ENCODE measurements at places on chromosomes 16 and 17. TPM values are rescaled to one million over a fixed set of nuclear protein-coding genes. Genes with fewer than 3 reads are reported as not detected.

The TRIM25 gene
- total RNA-seq, result 19.6 TPM

DNA sequence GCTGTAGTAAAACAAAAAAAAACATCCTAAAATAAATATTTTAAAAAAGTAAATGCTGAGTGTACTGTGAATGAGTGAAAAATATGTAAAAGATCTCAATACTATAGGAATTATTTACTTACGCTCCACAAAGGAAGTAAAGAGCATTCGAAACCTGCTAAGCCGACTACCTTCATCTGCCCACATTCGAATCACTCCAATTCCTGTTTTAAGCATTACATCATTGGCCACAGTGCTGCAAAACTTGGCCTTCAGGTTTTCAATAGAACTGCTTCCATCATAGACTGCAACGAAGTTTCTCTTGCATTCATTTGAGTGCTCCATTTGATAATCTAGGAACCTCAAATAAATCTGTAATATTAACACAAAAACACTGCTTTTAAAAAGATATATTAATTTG, 34.4 kb downstream of the NETO2 start:
- DNase-seq, result no peak

The HYDIN gene
- not detected for total RNA-seq

The PRAC2 gene
- total RNA-seq, result not detected

DNA sequence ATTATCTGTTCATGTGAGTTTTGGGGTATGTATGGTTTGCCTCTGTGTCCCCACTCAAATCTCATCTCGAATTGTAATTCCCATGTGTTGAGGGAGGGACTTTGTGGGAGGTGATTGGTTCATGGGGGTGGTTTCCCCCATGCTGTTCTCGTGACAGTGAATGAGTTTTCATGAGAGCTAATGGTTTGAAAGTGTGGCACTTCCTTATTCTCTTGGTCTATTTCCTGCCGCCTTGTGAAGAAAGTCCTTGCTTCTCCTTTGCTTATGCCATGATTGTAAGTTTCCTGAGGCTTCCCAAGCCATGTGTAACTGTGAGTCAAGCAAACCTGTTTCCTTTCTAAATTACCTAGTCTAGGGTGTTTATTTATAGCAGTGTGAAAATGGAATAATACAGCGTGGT, 128.1 kb upstream of the HS3ST4 start:
- no peak for DNase-seq

The CCL3 gene
- not detected for total RNA-seq

The FAM234A gene
- 122 TPM for total RNA-seq

- DNase-seq, result no peak
These were observed 40.9 kb downstream of the CBFA2T3 start for GRCh38 chr16:88936008-88936555.

- no peak for DNase-seq
These were observed 499.9 kb upstream of the ZFHX3 start for GRCh38 chr16:73547552-73548403.

DNA sequence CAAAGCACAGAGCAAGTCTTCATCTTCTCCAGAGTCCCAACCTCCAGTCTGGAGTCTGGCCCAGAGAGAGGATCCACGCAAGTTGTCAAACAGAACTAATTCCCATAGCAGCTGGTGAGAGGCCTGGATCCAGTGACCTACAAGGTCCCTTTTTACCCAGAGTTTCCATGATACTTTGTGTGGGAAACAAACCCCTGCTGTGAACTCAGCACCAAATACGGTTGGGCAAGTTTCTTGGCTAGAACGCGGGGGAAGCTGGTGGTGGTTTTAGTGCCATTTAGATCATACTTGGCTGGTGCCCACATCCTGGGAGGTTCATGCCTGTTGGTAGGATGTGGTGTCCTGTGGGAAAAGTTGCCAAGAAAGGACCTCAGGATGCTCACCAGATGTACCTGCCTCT, 18.1 kb downstream of the TMC7 start:
- DNase-seq, result no peak

The ESRP2 gene
- total RNA-seq, result not detected

- DNase-seq, result no peak
These were observed 4.2 kb downstream of the DUSP3 start for GRCh38 chr17:43774304-43775250.

DNA sequence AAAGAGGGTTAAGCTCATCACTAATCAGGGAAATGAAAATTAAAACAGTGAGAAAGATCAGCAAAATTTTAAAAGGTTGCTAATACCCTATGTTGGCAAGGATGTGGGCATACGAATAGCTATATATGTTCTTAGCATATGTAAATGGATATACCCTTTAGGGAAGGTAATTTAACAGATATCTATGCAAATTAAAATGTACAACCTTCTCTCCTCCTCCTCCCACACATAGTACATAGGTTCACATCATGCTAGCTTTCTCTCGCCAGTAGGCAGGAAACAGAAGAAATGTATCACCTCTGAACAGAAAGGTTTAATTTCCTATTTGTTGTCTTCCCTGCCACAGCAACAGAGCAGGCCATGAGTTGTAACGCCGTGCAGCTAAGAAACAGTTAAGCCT, 103.8 kb downstream of the CDYL2 start:
- DNase-seq, result no peak

The G6PC1 gene
- not detected for total RNA-seq
